Right ventricle myocardium inferior (tissue), 1 donor: ENCODE measurements at places on chromosomes 4 and X. TPM values are rescaled to one million over a fixed set of nuclear protein-coding genes. Genes with fewer than 3 reads are reported as not detected.

- DNase-seq: no peak
Observed at GRCh38 chrX:48086082-48086481, 14.6 kb upstream of the ZNF630 start.

The PNMA5 gene
- total RNA-seq: not detected

The FHL1 gene
- 1,876 TPM for total RNA-seq

DNA sequence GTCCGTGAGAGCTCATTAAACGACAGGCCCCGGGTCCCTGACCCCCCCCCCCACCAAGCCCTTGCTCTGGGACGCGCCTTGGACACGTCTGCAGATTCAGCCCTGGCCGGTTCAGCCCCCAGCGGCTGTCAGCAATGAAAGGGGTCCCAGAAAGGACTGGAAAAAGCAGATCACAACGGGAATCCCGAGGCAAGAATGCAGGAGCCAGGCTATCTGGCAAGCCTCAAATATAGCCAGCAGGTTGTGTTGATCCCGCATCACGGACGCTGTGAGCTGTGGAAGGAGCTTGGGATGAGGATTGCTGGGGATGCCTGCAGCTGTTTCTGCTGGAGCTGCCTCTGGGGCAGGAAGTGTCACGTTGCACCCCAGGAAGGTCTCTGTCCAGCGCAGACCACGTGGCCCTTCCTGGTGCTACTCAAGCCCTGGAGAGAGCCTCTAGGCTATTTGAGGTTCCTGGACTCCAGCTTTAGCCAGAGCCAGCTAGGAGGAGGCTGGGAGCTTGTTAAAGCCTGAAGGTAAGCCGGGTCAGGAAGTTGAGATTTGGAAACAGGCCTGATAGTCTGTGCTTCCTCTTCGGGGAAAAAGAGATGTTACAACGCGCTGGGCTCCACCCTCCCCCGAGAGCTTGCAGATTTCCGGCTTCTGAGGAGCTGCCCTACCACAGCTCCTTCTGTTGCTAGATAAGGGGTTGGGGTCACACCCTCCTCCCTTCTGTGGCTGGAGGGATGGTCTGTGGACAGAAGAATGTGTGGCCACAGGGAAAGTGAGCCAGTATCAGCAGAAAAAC is 19.3 kb upstream of the CSF2RA start:
- peak; percentile 89 for DNase-seq

DNA sequence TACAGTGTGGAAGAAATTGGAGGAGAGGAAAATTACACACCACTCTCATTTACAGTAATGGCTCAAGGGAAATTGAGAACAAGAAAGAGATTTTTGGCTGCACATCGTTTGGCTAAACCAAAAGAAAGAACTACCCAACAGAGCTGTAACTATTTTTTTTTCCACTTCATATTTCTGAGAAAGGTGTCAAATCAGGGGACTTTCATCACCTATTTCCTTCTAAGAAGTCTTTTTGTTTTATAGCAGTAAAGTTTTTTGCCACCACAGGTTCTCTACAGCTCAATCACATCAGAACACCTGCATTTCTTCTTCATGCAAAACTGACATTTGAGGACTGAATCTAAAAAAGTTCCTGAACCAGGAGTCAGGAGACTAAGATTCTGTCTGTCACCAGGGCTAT is 57.5 kb upstream of the TNIP3 start:
- no peak for DNase-seq

DNA sequence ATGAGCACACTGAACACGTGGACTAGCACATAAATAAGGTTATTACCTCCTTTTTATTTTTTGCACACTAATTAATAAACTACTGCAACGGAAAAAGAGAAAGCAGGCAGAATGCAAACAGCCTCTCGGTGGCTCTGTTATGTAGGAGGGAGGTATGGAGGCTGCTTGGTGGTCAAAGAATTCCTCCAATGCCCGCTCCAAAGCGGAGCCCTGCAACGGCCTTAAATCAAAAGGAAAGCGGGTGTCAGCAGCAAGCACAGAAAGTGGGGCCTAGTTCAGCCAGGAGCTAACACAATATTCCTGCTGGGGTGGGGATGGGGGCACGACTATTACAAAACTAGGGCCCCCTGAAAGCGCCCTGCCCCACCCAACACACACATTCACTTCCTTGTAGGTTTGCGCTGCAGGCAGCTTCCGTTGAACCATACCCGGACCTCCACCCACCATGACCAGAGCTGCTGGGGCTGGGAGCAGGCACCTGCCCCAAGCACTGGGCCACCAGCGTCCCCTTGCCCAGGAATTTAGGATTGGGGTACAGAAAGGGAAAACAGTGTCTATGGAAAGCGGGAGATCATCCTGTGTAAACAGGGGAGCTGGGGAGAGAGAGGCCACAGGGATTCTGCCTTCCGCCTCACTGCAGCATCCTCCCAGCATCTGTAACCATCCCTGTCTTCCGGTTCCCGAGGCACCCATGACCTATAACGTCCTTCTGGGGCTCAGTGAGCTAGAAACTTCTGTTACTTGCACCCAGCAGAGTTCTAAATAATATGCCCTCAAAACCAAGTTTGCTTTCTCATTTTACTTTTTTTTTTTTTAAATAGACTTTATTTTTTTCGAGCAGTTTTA is 57.1 kb upstream of the DDX3X start:
- no peak for DNase-seq

The SMARCAD1 gene
- total RNA-seq: 9.2 TPM

DNA sequence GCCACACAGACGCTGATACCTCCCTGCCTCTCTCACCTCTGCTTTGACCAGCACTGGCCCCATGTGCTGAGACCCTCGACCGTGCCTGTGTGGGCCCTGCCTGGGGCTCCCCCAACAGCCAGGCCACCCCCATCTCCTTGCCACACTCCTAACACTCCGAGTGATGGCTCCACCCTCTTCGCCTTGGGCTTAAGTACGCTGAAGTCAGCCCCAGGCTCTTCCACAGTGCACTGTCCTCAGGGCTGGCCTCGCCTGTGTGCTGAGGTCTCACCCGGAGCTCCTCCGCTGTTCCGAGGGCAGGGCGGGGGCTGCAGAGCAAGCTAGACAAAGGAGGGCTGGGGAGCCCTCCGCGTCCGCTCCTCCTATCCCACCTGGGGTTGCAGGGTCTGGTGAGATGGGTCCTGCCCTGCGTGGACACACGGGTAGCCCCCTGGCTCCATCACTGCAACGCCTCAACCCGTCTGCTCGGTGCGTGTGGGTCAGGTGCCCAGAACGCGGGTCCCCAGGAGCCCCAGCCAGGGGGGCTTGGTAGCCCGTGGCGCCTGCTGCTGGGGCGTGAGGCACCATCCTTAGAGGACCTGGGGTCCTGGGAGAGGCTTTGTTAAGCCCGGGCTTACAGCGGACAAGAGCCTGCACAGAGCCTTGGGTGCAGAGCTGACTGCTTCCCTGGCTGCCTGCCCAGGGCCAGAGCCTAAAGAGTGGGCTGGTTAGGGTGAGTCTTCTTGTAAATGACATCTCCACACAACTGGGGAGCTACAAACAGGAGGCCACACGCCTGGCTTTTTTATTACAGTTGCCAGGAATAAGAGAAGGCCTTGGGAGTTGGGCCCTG is 42.6 kb upstream of the NKX1-1 start:
- peak; percentile 9 for DNase-seq

DNA sequence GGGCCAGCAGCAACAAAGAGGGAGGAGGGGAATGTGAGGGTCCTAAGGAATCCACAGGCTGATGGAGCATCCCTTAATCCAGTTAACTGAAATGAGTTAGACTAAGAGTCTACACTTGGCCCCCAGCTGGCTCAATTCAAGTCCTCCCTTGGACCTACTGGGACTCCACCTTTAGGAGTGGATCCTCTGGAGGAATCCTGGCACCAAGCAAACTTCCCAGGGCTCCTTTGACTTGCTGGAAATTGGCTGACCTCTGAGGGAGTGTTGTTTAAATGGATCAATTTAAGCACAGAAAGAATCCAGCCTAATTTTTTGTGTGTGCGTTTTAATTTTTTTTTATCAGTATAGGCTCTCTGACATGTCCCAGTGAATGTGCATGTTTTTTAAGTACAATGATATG is 114.7 kb downstream of the SHROOM3 start:
- no peak for DNase-seq

DNA sequence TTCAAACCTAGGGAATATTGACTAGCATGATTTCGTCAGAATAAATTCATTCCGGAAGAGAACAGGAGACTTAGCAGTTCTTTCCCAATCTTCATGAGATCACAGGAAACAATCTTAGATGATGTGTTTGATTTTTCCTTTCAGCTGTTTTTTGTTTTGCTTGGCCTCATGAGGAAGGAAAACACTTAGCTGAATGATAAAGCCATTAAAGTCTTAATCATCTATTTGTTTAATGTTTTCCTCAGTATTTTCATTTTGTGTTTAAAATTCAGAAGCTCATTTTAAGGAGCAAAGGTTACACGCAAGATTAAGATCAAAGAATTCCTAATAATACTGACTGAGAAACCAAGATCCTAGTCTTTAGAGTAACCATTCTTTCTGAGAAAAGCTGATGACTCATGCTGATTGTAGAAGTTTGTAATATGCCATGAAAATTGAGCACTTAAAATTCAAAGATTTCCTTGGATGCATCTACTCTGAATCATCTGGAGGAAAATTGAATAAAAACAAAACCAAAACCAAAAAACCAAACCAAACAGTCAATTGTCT is 15.4 kb upstream of the TBC1D19 start:
- no peak for DNase-seq

The TEX13D gene
- not detected for total RNA-seq

GRCh38 chrX:105696870-105697269 is 125.5 kb upstream of the NRK start:
- no peak for DNase-seq

DNA sequence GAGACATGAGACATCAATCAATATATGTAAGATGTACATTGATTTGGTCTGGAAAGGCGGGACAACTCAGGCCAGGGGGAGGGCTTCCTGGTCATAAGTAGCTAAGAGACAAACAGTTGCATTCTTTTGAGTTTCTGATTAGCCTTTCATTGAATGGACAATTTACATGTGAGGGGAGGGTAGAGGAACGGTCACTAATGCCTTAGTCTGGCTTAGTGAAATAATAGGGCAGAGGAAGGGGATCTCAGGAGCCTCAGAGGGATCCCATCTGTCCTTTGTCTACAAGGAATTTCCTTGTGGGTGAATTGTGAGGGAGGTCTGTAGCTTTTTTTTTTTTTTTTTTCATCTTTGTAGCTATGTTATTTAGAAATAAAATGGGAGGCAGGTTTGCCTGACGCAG is 88.3 kb downstream of the GK start:
- no peak for DNase-seq

DNA sequence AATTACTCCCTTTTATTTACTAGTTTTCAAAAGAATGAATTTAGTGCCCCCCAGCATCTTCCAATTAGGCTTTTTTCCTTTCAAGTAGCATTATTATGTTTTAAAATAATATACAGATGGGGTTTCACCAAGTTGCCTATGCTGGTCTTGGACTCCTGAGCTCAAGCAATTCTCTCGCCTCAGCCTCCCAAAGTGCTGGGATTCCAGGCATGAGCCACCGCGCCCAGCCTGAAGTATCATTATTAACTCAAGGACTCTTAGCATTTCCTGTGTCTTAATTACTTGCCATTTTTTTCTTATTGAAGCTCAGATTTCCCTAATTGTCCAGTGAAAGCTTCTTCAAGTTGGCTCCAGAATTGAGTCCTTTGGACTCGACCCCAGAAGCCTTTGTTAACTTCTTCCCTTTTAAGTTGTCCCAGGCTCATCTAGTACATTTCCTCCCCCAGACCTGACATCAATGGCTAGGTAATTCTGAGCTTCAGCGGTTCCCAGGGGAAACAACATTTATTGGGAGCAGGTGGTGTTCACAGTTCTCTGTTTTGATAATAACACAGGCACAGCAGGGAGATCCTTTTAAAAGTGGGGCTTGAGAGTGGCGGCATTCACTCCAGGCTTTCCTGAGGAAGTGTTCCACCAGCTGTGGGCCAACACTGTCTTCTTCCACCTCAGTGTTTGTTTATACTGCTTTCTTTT is 10.0 kb downstream of the SAT1 start:
- DNase-seq: no peak

- DNase-seq: no peak
Observed at GRCh38 chr4:8919651-8920288, 48.1 kb upstream of the HMX1 start.

- no peak for DNase-seq
Observed at GRCh38 chrX:152806035-152806434, 24.5 kb downstream of the CETN2 start.

The NPY5R gene
- total RNA-seq: not detected

- no peak for DNase-seq
Observed at GRCh38 chr4:78566834-78567499, 15.4 kb downstream of the ANXA3 start.

DNA sequence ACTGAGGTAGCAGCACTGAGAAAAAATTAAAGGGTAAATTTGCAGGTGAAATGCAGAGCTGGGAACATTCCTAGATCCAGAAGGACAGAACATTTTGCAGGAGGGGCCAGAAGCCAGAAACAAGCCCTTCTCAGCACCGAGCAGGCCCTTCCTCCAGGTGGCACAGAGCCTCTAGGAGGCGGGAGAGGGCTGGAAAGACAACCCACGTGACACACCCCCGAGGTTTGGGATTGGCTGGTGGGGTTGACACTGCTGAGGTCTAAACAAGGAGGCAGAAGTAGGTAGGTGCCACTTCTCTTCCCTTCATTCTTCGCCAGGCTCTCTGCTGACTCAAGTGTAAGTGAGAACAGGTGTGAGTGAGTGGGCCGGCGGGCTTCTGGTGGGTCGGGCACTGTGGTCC is at the start of gene PAGE4:
Gene PAGE4 (plus strand): TSS at position 288 of the 400 bp plus-strand sequence. CDS start 1,126 bp downstream, outside the sequence.
- DNase-seq: no peak

The HNRNPD gene
- 111 TPM for total RNA-seq

- DNase-seq: no peak
Observed at GRCh38 chrX:40875476-40875875, 140.1 kb upstream of the MED14 start.

The CABS1 gene
- total RNA-seq: not detected

- no peak for DNase-seq
Observed at GRCh38 chrX:50202539-50202938, 1.7 kb upstream of the AKAP4 start.

GRCh38 chr4:88018466-88018865 is 11.0 kb downstream of the PKD2 start:
- no peak for DNase-seq

- DNase-seq: no peak
Observed at GRCh38 chr4:89137231-89137630, 25.9 kb downstream of the TIGD2 start.

GRCh38 chr4:1033840-1034551 is 22.6 kb downstream of the FGFRL1 start:
- DNase-seq: no peak

DNA sequence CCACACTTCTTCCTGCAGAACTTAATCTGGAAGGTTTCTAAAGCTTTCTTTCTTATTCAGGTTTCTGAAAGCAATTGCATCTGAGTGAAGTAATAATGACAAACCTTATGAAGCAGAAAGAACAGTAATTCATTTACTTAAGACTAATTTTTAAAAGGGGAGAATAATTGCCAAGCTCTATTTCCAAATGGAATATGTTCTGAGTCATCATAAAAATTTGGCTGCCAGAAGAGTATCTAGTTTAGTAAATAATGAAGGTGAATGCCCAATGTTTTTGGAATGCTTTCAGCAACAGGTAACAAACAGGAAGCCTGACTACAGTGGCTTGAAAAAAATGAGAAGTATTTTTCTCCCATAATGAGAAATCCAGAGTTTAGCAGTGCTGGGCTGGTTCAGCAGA is 227.3 kb upstream of the TET2 start:
- DNase-seq: no peak

The RBM47 gene
- total RNA-seq: 4.7 TPM

GRCh38 chrX:112450810-112451209 is 228.9 kb downstream of the LHFPL1 start:
- no peak for DNase-seq

The IQCM gene
- not detected for total RNA-seq

The DCAF8L2 gene
- total RNA-seq: not detected

The HSD17B11 gene
- total RNA-seq: 13.6 TPM

- DNase-seq: no peak
Observed at GRCh38 chrX:4277122-4277521, 563.7 kb upstream of the PRKX start.
